ENCODE measurements at places on chromosomes 5 and 9.

DNA sequence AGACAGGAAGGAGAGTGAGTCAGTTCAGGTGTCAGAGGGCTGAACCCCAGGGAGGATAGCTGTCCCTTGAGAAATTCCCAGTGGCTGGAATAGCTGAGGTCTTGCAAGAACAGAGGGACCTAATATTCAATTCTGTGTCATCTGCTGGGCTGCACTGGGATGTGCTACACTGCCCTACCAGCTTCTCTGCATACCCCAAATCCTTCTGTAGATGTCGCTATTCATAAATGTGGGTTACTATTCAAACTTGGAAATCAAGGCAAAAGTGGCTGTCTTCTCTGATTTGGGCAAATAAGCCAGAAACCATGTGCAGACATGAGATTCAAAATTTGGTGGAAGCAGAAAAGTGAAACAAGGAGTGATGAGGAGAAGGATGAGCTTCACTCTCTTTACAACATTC, 16.3 kb downstream of the TNFSF8 start:
- DNase-seq = no peak

GRCh38 chr5:60177596-60177995, 284.1 kb upstream of the PDE4D start:
- no peak for DNase-seq

DNA sequence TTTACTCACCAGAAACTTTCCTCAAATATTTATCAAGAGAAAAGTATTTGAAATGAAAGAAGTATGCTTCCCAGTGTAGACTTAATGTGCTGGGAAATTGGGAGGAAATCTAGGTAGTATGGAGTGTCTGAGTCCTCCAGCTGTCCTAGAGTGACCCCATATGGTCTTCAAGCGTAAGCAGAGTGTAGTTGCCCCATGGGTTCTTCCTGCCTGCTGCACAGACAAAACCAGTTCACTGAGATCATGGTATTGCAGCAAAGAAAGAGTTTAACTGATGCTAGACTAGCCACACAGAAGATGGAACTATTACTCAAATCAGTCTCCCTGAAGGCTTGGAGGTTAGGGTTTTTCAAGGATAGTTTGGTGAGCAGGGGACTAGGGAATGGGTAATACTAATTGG, 114.9 kb upstream of the PRLR start:
- DNase-seq = no peak

- DNase-seq = no peak
These were observed 8.6 kb downstream of the ANKRD33B start for GRCh38 chr5:10572451-10572850.

- DNase-seq = no peak
These were observed 396.9 kb downstream of the ENC1 start for GRCh38 chr5:74243634-74244033.

DNA sequence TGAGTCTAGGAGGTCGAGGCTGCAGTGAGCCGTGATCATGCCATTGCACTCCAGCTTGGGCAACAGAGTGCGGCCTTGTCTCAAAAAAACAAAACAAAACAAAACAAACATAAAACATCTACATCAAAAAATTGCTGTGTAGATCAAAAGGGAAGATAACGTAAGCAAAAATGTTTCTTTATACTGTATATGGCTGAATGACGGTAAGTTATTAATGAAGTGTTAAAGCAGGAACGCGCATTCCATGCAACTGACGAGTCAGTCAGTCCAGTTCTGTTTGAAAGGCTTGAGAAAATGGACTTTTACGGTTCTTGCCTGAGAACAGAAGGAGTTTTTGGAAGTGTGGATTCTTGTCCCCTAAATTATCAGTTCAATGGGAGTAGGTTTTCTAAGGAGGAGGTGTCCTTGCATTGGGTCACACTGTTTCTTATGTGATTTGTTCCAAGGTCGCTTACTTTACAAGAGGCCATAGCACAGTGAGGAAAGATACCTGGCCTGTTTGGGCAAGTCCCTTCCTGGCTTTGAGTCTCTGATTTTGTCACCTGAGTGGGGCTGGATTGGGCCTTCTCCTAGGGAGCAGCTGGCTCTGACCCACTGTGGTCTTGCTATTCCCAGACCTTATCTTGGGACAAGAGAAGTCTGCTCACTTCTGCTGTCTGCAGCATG, 6.6 kb upstream of the PTGS1 start:
- DNase-seq = no peak

- peak; percentile 0 for DNase-seq
These were observed 6.3 kb upstream of the MED7 start for GRCh38 chr5:157148734-157149615.

DNA sequence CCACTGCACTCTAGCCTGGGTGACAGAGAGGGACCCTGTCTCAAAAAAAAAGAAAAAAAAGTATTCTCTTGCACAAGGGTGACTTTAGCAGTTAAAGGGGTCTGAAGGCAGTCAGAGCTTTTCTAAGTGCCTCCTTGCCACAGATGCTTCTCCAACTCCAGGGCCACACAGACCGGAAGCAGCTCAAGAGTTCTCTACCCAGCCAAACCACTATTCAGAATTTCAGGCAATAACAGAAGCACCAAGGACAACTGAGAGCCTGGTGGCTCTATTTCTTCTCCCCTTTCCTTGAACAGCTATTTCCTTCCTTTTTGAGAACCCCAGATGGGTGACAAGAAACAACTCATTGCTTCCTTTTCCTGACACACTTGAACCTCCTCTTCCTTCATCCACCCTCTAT, 2.2 kb downstream of the FAM219A start:
- no peak for DNase-seq

DNA sequence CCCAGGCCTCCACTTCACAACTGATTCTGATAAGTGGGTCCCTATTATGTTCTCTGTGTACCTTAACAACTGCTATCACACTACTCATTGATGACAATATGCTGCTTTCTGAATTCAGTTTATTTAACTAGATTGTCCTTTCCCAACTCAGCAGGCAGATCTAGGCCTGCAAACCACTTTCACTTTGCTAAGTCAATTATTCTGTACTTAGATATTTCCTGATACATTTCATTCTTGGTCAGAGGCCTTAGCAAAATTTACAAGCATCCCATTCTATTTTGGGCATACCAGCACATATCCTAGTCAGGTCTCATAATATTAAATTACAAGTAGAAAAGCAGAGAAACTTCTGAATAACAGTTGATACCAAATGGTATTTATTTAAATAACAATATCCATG, 235.7 kb upstream of the HAPLN1 start:
- no peak for DNase-seq

DNA sequence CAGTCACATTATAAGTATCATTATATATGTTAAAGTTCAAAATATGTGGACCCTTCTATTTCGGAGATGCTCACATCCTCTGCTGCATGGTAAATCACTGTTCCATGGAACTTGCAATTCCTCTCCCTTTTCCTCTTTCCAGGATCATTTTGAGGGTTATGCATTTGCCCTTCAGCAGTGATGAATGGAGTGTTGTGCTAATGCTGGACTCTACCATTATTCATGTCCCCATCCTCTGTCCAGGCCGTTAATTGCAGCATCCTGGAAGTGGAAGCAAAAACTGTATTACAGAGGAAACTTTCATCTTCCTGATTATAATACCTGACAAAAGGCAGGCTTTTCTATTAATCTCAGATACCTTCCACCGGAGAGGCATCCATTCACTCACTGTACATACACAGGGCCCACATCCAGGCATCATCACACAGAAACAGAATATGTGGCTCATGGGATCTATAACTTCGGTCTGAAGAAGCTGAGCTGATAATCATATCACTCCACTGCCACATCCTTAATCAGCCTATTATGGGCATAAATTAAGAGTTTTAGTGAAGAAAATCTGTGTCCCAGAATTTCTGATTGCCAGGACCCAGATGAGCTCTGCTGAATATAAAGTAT, 65.0 kb upstream of the ACO1 start:
- no peak for DNase-seq

DNA sequence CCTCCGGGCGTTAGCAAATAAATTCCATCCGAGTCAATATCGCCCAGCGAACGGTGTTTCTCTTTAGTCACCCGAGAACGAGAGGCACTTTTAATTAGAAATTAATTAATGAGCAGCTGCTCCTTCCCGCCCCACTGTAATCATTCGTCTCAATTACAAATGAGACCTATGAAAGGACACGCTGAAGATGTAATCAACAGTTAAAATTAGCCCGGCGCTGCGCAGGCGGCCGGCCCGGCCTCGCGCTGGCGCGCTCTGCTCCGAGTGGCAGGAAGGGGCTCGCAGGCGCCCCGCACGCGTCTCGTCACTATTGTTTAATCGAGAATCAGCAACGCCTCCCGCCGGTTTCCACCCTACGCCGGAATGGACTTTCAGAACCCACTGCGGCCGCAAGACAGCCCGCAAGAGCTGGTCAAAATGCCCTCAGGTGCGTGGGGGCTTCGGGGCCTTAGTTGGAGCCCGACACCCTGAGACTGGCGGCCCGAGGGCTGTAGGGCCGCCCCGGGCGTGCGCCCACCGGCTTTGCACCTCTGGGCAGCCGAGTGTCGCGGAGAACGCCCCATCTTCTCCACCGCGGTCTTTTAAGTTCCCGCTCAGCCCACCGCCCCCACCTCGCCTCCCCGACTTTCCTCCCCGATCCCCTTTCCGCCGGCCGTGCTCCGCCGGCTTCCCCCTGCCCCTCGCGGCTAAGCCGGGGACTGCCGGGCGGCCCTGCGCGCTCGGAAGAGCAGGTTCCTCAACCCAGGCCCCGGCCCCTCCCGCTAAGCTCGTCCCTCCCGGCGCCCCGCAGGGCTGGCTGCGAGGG, 597 bp upstream of the IRX4 start:
- DNase-seq = no peak

- peak; percentile 5 for DNase-seq
These were observed 1.4 kb downstream of the PTGR1 start for GRCh38 chr9:111597852-111598732.

Data from DMS153 (cell line).